ENCODE measurements at places on chromosomes 13 and 19.

DNA sequence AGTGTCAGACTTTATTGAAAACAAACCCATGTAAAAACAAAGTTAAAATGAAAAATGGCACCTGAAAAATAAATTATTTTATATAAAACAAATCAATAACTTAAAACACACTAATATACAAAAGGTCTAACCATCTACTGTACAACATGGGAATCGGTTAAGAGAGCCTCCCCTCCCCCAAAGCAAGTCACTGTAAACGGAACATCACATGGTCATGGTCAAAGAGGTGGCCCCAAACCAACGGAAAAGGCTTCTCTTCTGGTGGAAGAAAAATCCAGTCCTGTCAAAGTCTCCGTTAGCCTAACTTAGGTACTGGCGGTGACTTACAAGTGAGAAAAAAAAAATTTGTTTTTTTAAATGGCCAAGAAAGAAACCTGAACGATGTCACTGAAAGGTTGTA, 15.7 kb upstream of the TIMM44 start:
- no peak for DNase-seq

- DNase-seq = peak; percentile 30
Observed at GRCh38 chr19:46678110-46678732, 17.2 kb upstream of the DACT3 start.

- DNase-seq = no peak
Observed at GRCh38 chr19:33947265-33947964, 150.7 kb downstream of the KCTD15 start.

GRCh38 chr13:23488442-23488841, 54.9 kb upstream of the SACS start:
- no peak for DNase-seq

GRCh38 chr19:41426952-41427646, at the start of gene B3GNT8:
TSS of gene B3GNT8 (minus strand) at chr19:41427374. CDS start at chr19:41426778, 596 bp downstream.
- DNase-seq = peak; percentile 39

- DNase-seq = no peak
Observed at GRCh38 chr13:28313579-28313978, 175.2 kb downstream of the PAN3 start.

DNA sequence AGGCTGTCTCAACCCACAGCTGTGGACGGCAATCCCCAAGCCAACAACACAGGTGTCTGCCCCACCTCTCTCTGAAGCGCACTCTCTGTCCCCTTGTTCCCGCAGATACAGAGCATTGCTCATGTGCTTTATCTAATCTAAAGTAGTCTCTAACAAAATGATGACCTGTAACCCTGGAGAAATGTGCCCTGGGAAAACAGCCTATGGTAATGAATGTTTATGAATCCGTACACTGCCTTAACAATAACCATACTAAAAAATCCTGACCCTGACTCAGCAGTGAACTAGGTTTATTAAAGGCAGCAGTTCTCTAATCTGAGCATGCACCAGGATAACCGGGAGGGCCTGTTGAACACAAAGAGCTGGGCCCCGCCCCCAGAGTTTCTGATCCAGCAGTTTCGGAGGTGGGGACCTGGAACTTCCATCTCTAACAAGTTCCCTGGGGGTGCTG, 50.7 kb upstream of the SLC15A1 start:
- no peak for DNase-seq

DNA sequence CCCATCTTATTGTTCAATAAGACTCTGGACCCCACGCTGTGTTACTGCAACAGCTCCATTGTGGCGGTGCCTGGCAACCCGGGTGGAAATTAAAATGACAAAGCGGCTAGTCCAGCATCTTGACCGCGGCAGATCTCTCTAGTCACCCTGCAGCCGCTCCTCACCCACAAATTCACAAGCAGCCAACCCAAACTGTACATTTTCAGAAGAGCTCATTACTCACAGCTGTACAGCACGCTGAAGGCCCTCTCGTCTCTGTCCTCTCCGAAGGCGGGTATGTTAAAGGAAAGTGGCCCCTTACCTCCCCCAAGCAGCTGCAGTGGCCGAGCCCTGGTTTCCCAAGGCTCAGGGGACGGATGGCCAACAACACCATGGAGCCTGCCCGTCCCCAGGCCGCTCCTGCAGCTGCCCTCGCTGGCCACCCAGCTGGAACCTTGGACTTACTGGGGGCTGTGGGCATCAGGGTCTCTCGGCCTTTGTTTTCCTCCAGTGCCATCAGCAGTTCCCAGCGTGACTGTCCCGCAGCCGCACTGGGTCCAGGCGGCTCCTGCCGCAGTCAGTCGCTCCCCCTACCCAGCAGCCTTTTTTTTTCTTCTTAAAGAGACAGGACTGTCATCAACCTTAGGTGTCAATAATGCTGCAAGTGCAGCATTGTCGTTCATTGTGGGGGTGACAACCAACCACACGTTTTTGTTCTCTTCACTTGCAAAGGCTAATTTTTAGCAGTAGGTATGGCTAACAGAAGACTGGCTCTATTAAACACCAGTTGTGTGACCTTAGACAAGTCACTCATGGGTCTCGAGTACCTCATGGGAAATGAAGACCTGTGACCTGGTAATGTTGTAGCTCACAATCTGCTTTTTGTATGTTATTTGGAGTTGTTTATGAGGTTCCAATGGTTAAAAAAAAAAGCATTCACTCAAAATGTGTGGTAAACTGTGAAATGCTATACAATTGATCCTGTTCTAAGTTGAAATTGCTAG, at the start of gene SACS:
Gene SACS (minus strand): TSS at position 532 of the 983 bp plus-strand sequence. CDS start 22,463 bp downstream, outside the sequence.
- DNase-seq = no peak

DNA sequence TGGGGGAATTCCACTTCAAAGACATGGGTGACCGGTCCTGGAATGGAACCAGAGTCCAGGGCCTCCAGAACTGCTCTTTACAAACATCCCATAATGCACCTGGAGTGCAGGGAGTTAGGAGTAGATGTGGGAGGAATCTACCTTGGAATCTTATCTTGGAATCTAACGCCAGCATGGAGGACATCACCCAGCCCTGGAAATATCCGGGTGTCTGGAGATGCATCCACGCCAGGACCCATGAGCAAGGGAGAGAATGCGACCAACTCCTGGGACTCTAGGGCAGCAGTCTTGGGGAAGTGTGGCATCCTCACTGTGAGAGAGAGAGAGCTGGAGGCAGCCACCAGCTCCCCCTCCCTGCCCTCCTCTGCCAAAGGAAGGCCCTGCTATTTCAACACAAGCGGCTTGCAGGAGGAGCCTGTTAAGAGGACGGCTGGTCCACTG, 211.8 kb downstream of the UQCRFS1 start:
- no peak for DNase-seq

DNA sequence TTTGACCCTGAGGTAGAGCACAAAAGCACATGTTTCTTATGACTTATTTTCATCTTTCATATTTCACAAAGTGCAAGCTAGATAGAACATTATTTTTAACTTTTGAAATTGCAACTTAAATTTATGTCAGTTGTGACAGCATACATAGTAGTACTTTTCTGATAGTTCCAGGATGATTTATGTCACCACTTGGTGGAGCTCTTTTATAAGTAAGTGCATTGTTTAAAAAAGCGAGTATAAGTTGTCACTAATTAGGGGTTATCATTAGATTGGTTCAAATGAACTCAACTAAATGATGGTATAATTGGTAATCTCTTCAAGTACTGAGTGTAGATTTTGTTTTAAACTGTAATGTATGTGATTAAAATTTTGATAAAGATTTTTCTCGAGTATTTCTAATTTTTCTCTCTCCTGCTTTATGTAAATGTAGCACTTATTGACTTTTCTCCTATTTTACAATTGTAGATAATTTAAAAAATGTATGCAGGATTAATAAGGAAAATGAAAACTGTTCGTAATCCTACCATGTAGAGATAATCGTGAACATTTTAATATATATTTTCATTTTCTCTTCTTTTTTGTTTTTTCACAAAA, 31.1 kb downstream of the RB1 start:
- DNase-seq = no peak

GRCh38 chr13:105464249-105464648, 1071.2 kb downstream of the EFNB2 start:
- DNase-seq = no peak

- no peak for DNase-seq
Observed at GRCh38 chr13:23608701-23609413, 38.6 kb downstream of the TNFRSF19 start.

GRCh38 chr19:49781394-49781793, 14.6 kb downstream of the AP2A1 start:
- DNase-seq = no peak

GRCh38 chr19:21883516-21883915, 47.5 kb upstream of the ZNF43 start:
- no peak for DNase-seq

- DNase-seq = no peak
Observed at GRCh38 chr13:53266757-53267156, 238.1 kb downstream of the OLFM4 start.

- no peak for DNase-seq
Observed at GRCh38 chr19:17328517-17329365, 5.9 kb downstream of the ANO8 start.

- peak; percentile 93 for DNase-seq
Observed at GRCh38 chr19:48169578-48169938, 586 bp downstream of the LIG1 start.

- no peak for DNase-seq
Observed at GRCh38 chr19:36081385-36081784, 26.7 kb downstream of the WDR62 start.

DNA sequence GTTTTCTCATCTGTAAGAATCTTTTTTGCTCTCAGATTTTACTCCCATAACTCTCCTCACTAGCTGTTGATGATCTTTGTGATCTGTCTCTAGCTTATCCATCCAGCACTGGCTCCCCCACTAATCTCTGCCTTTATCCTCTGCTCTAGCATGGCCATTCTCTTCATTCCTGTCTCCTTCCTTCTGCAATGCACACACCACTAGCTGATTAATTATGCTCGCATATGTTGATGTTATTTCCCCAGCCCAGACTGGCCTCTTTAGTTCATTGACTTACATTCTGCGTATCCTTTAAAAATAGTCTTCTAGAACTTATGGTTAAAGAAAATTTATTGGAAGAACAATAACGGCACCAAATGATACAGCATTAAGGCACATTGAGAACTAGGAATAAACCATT, 52.5 kb downstream of the DGKH start:
- DNase-seq = no peak

DNA sequence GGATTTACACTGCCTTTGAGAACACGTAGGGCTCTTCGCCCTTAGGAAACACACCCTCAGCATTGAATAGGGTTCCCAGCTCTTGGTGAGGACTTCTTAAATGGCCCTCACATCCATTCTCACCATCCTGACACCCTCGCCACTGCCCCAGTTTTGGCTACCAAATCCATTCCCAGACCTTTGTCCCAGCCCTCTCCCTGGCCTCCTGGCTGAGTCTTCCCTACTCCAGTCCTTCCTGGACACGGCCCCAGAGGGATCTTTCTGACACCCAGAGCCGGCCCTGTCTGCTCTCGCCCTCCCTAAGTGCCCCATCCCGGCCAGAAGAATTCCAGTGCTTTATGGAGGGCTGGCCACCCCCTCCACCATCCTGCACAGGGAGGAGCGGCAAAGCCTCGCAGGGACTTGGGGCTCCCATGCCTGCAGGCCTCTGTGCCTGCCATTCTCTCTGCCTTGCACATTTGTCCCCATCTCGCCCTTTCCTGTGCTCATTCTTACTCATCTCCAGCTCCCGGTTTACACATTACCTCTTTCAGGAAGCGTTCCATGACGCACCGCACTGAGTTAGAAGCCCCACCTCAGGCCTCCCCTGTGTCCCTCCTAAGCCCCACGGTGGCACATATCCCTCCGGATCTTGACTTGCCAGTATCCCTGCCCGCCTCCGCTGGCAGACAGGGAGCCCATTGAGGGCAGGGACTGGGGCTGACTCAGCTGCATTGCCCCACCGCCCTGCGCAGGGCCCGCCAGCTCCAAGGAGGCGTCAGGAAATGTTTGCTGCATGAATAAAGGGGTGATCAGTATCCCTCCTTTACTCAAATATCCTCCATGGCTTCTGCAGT, 11.0 kb upstream of the KLK14 start:
- DNase-seq = no peak

- DNase-seq = no peak
Observed at GRCh38 chr13:109355875-109356434, 430.4 kb downstream of the IRS2 start.

- no peak for DNase-seq
Observed at GRCh38 chr19:50490411-50490811, 13.8 kb upstream of the GARIN5A start.

GRCh38 chr19:39740395-39740794, 2.6 kb upstream of the CLC start:
- DNase-seq = no peak

DNA sequence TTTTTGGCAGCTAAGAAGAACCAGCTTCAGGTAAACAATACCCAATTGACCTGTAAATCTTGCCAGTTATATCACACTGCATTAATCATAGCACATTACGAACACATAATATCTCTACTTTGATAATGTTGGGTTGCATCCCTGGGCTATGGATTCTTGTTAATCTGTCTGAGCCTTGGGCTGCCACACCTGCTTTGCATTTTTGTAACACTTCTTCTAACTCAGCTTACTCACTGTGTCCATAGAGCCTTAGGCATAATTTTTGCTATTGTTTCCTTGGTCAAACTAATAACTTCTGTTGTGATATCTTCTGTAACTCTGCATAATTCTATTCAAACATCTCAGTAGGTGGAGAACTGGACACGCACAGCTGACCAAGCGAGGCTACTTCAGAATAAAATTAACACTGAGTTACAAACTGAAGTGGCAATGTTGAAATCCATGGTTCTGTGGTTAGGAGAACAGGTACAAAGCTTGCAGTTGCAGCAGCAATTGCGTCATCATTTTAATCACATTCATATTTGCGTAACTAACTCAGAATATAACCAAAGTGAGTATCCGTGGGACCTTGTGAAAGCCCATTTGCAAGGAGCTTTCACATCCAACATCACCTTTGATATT, 6.4 kb downstream of the ZNF350 start:
- no peak for DNase-seq

GRCh38 chr19:18443831-18444230, 5.9 kb upstream of the ISYNA1 start:
- no peak for DNase-seq

DNA sequence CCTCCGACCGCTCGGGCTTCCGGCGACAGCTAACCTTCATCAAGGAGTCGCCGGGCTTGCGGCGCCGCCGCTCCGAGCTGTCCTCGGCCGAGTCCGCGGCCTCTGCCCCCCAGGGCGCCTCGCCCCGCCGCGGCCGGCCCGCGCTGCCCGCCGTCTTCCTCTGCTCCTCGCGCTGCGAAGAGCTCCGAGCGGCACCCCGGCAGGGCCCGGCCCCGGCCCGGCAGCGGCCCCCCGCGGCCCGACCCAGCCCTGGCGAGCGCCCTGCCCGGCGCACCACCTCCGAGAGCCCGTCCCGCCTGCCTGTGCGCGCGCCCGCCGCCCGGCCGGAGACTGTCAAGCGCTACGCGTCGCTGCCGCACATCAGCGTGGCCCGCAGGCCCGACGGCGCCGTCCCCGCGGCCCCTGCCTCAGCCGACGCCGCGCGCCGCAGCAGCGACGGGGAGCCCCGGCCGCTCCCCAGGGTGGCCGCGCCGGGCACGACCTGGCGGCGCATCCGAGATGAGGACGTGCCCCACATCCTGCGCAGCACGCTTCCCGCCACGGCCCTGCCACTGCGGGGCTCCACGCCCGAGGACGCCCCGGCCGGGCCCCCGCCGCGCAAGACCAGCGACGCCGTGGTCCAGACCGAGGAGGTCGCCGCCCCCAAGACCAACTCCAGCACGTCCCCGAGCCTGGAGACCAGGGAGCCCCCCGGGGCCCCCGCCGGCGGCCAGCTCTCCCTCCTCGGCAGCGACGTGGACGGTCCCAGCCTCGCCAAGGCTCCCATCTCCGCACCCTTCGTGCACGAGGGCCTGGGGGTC, 9.6 kb downstream of the C19orf25 start:
- DNase-seq = no peak

- no peak for DNase-seq
Observed at GRCh38 chr19:1984357-1984756, 31.2 kb downstream of the BTBD2 start.

Data from activated gamma-delta T cell treated with Interleukin-2 at 50 U/mL for 16 hours (primary cell).